ENCODE measurements at places on chromosomes 1 and 21. TPM values are rescaled to one million over a fixed set of nuclear protein-coding genes. Genes with fewer than 3 reads are reported as not detected.
A peak's percentile ranks its signal among the peaks of the same experiment; 100 is the strongest.

THEM5 gene
- not detected for total RNA-seq

GRCh38 chr1:89302697-89303332 is 30.2 kb upstream of the GBP5 start:
- no peak for DNase-seq

FNBP1L gene
- total RNA-seq, result 57.8 TPM

DNA sequence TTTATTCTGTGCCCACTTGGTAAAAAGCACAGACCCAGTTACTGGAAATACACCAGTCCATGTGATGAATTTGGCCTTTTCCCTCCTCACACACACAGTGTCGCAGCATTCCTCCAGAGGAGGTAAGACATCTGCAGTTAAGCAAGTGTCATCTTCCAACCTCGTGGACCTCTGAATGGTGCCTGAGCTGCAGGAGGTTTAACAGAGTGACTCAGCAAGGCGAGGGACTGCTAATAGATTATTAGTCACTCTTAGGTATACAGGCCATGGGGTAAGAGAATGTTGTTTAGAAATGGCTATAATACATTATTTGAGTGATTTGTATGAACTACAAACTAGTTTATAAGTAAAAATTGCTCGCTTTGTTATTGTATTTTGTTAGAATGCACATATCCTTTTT is 8.6 kb upstream of the LRRC8B start:
- DNase-seq, result peak; percentile 64

NEXN gene
- 37.5 TPM for total RNA-seq

PEX10 gene
- total RNA-seq, result 18.6 TPM

CD48 gene
- not detected for total RNA-seq

MAP3K6 gene
- total RNA-seq, result 16.8 TPM

DNA sequence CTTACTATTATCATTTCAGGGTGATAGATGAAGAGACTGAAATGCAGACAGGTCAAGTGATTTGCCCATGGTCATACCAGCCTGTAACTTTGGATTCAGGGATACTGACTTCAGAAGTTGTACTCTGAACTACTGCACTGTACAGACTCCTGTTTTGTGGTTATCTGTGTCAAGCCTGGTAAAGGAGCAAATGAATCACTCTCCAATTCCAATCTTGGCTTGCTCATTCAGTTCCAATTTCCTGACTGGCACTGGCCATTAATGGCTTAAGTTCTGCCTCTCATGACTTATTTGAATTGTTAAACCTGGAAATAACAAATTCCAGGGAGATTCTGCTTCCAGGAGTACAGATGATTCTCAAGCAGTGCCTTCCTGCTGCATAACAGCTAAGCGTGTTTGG is 45.4 kb upstream of the PLD5 start:
- no peak for DNase-seq
